ENCODE measurements at places on chromosomes 16 and 17.
A peak's percentile ranks its signal among the peaks of the same experiment; 100 is the strongest.

DNA sequence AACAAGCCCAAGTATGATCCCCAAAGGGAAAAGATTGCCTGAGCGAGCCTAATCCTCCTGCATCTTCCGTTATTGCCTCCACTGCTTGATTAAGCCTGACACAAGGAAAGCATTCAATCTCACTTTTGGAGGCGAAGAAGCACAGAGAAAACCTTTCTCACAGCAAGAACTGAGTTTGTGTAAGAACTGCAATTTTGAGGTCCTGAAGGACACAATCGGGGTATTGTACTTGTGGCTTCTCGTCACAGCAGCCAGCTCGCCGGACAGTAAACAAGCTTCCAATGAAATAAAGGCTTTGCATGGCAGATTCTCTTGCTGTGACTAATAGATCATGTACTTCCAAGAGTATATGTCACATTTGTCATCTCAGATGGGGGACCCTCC is 18.7 kb upstream of the FOXF1 start:
- no peak for DNase-seq

DNA sequence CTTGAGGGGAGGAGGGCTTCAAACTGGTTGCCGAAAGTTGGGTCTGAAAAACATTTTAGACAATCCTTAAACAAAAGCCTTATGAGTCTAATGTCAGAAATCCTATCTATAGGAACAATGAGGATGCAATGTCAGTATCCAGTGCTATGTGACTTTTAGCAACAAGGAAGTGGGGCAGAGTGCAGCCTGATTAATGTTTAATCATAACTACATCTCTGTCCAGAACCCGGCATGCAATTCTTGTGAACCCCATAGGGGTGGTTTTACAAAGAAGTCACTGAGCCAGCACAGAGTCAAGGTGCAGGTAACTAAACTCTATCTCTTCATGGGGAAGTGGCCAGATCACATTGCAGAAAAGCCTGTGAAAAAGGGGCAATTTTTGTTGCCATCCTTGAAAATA is 267.5 kb downstream of the HS3ST4 start:
- DNase-seq = no peak

GRCh38 chr16:75503801-75504200 is 8.6 kb upstream of the CHST6 start:
- DNase-seq = no peak

- DNase-seq = no peak
Observed at GRCh38 chr16:75494661-75495075, 573 bp downstream of the CHST6 start.

DNA sequence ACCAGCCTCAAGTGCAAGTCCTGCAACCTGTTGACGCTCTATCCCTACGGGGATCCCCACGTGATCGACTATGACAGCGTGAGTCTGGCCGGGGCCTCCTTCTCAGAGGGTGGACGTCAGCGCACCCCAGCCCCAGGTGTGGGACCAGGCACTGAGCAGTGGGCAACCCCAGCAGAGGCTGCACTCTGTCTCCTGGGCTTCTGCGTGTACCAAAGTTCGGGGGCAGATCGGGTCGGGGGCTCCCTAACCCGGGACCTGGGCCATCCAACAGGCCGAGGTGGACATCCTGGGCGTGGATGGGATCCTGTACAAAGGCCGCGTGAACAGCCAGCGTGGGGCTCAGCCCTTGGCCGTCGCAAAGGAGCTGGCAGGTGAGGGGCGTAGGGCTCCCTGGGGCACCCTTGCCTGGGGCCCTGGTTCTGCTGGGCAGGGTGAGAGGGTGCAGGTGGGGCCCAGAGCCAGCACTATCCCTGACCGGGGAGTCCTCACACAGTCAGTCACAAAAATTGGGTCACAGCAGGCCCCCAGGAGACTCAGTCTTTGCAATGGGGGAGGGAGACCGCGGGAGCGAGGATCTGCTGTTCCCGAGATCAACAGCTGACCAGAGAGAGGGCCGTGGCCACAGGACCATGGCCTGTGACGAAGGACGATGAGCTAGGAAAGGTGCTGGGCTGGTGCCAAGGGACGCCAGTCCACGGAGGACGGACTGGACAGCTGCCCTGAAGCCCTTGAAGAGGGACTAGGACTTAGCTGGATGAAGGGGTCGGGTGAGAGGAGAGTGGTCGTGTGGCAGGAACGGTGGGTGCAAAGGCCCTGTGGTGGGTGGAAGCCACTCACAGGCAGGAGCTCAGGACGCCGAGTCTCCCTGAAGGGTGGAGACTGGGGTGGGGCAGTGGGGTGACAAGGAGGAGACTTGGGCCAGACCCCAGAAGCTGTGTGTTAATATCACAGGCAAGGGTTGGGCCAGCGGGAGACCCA is 20.0 kb downstream of the UBALD1 start:
- DNase-seq = no peak

DNA sequence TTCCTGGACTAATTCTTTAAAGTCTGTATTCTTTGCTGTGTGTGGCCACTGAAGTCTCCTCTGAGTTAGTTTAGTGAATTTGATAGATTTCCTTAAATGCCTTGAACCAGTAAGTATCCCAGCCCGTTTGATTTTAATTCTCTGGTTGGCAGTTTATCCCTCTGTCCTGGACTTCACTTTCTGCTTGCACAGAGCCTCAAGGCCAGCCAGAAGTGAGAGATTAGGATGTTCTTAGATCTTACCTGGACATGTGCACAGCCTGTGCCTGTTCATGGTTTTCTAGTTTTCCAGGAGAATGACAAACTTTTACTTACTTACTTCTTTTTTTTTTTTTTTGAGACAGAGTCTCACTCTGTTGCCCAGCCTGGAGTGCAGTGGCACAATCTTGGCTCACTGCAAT is 10.8 kb upstream of the SLC38A7 start:
- no peak for DNase-seq

DNA sequence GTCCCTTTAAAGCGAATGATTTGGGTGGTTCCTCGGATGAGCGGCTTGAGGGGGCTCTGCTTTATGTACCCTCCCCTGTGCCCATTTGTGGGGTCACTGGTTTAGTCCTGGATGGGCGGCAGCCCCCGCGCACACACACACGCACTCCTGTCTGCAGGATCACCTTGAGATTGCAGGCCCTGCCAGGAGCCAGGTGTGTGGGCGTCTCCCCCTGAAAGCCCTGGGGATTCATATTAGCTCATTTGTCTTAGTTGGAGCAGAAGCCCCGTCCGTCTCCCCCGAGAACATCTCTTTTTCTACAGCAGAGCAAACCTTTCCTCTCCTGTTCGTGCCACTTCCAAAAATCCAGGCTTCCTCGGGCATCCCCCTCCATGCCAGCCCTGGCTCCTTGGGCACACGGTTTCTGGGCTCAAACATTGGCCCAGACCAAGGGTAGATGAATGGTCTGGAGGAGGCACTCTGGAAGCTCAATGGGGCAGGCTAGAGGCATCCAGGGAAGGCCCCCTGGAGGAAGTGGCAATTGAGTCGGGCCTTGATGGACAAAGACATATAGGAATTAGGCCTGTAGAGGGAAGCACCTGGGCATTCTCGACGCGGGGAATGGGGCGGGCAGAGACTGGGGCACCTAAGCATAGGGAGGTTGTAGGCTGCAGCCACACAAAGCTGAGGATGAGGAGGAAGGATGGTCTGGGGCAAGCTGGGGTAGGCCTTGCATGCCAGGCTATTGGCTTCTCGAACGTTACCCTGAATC is 218.5 kb upstream of the GSE1 start:
- no peak for DNase-seq

GRCh38 chr17:1221209-1221608 is 41.4 kb upstream of the ABR start:
- no peak for DNase-seq

- DNase-seq = no peak
Observed at GRCh38 chr16:11658896-11659708, 9.2 kb upstream of the SNN start.

DNA sequence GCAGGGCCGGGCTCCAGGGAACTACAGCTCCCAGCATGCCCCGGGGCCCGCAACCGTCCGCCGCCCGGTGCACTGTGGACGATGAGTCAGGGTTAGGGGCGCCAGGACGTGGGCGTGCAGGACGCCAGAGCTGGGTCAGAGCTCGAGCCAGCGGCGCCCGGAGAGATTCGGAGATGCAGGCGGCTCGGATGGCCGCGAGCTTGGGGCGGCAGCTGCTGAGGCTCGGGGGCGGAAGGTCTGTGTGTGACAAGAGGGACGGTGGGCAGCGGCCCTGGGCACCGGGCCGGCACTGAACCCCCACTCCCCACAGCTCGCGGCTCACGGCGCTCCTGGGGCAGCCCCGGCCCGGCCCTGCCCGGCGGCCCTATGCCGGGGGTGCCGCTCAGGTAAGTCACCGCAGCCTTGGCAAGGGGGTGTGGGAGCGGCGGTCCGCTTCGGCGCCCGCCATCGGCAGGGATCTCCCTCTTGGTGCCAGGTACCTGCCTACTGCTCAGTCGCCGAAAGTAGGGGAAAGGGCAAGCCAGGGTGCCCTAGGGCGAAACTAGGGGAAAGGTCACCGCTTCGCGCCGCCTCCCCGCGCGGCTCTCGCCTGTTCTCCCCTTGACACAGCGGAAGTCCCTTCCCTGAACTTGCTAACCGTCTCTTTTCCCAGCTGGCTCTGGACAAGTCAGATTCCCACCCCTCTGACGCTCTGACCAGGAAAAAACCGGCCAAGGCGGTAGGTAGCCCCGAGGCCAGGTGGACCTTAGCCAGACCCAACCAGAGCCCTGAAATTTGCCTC is at the start of the genes ACADVL and DLG4:
Gene ACADVL, plus strand, starts transcription at position 127 of the 781 bp plus-strand sequence. Its CDS starts 47 bp downstream, at position 174.
Gene DLG4, minus strand, starts transcription at position 25 of the 781 bp plus-strand sequence.
- peak; percentile 90 for DNase-seq

DNA sequence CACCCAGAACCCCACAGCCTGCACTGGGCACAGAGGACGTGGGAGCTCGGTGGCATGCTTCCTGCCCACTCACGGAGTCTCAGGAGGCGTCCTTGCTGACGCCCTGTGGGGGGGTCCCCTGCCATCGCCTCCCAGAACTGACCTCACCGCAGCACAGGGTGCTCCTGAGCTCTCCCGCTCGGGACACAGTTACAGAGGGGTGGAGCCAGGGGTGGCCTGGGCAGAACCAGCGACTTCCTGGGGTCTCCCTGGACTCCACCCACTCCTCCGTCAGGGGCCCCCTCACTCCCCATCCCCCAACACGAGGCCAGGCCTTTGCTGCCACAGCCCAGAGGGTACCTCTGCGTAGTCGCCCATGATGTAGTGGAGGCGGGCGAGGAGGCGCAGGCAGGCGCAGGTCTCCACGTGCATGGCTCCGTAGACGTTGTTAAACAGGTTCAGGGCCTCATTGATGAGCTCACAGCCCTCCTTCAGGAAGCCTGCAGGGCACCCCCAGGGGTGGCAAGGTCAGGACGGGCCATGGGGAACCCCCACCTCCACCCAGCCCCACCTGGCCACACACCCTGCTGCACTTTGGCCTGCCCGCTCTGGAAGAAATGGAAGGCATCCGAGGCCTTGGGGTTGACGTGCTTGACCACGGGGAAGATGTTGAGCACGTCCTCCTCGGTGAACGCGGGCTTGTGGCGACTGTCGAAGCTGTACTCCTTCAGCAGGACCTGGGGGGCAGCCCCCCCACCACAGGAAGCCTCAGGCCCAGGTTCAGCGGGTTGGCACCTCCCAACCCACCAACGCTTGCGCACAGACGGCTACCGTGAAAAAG is 17.8 kb downstream of the CLUH start:
- DNase-seq = no peak

- no peak for DNase-seq
Observed at GRCh38 chr16:61908426-61908825, 127.8 kb downstream of the CDH8 start.

DNA sequence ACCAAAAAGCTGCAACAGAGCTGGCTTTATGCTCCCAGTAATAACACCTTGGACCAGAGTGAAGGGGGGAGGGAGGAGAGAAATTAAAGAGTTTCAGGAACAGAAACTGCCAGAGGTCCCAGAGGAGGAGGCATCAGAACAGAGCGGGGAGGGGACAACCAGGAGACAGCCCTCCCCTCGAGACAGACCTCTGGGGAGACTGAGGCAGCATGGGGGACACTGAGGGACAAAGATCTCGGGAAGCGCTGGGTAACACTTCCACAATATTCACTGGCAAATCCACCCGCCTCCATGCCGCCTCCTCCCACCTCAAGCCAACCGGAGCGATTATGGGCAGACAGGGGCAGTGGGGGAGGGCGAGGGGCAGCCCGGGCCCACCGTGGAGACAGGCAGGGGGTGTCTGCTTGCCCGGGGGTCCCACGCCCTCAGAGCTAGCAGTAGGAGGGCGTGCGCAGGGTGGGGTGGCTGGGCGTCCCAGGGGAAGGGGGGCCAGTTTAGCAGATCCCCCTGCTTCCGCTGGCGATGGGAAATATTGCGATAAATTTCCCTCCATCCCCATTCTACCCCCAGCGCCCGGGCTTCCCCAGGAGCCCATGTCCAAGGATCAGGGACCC is 1.2 kb downstream of the PCGF2 start:
- DNase-seq = no peak

GRCh38 chr17:48961516-48962233 is 6.7 kb downstream of the GIP start:
- peak; percentile 71 for DNase-seq

GRCh38 chr17:38354466-38354865 is 2.8 kb downstream of the SOCS7 start:
- DNase-seq = no peak

- DNase-seq = no peak
Observed at GRCh38 chr17:61461586-61461966, 9.4 kb downstream of the TBX4 start.

- peak; percentile 40 for DNase-seq
Observed at GRCh38 chr16:30368122-30368791, 2.0 kb downstream of the TBC1D10B start.

DNA sequence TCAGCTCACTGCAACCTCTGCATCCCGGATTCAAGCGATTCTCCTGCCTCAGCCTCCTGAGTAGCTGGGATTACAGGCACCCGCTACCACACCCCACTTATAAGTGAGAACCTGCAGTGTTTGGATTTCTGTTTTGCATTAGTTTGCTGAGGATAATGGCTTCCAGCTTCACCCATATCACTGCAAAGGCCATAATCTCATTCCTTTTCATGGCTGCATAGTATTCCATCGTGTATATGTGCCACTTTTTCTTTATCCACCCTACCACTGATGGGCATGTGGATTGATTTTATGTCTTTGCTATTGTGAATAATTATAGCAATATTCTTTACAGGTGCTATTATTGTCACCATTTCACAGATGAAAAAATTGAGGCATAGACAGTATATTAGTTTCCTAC is 301.0 kb upstream of the MAF start:
- no peak for DNase-seq

GRCh38 chr17:8955021-8955959 is 10.2 kb downstream of the PIK3R5 start:
- no peak for DNase-seq

DNA sequence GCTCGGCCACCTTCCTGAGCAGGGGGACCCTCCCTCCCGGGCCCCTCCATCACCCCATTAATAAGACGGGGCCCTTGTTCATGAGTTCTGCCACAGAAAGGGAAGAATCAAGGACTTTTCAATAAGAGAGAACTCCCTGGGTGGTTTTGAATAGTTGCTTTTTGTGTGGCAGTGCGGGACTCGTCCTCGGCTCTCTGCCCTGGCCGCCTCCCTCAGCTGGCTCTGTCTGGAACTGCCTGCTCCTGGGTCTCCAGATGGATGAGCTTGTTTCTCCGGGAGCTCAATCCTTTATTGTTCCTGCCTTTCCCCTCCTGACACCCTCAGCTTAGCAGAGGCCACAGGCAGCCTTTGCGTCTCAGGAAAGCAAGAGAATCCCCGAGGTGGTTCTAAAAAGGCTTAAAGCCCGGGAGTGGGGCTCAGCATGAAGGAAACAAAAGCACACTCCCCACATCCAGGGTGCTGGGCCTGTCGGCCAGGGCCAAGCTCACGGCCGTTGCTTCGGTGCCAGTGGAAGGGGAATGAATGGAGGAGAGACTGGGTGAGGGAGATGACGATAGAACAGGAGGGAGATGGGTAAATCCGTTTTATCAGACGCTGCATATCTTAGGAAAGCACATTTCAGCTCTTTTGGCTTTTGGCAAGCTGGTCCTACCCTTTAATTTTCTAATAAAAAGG is 60.2 kb downstream of the RAI1 start:
- DNase-seq = no peak
